Fibroblast of mammary gland (primary cell): ENCODE measurements at places on chromosomes 11 and 22.

DNA sequence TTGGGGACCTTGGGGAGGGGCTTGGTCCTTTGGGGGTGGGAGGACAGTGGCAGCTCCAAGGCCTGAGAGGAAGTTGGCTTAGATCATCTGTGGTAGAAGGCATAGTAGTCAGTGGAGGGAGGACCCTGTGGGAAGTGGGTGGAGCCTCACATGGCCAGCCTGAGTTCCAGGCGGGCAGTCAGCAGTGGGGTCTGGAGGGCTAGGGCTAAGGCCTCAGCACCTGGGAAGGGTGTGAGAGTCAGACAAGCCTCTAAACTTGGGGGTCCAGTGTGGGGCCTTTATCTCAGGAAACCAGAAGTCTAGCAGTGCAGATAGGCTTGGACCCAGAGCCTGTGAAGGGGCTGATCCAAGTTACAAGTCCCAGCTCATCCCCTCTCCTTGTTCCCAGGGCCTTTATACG is 4.0 kb downstream of the NLRX1 start:
- no peak for DNase-seq

- peak; percentile 83 for DNase-seq
These were observed 51.9 kb downstream of the SLC1A2 start for GRCh38 chr11:35367491-35367890.

GRCh38 chr11:877565-877964 is 33.0 kb downstream of the CHID1 start:
- peak; percentile 6 for DNase-seq

GRCh38 chr22:37223965-37224551 is 11.8 kb upstream of the SSTR3 start:
- no peak for DNase-seq

DNA sequence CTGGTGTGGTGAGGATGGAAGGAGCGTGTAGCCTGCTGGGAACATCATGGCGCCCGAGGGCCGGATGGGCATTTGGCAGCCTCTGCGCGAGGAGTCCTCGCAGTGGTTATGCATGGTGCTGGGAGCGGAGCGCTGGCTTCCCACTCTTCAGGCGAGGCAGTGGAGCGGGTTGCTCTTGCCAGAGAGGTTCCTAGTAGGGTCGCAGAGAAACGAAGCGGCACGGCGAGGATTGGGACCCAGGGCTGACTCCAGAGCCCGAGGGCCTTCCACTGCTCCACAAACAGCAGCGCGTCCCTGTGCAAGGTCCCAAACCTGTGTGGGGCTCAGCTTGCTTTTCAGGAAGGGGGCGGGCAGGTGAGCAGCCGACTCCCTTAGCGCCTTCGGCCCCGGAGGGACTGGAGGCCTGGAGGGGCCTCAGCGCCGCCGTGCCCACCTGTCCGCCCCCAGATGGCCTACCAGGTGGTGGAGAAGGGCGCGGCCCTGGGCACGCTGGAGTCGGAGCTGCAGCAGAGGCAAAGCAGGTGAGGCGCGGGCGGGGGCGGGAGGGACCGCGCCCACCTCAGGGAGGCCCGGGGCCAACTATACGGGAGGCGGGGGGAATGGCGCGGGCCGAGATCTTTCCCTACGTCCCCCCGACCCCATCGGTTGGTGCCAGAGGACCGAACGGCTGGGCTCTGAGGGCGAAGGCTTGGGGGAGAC is 7.2 kb downstream of the ATG16L2 start:
- DNase-seq: no peak

GRCh38 chr11:134157451-134157850 is 66.3 kb downstream of the NCAPD3 start:
- no peak for DNase-seq

DNA sequence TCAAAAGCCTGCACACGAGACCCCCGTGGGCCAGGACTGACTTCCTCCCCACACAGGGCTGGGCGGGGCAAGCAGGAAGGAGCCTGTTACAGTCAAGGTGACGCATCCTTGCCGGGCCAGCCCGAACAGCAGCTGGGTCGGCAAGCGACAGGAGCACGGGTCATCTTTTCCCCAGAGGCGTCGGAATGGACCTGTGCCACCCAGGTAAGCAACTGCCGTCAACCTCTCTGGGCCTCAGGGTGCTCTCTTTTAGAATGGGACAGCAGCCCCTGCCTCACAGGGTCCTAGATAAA is at the start of gene CYTH4:
Gene CYTH4 (plus strand): TSS at position 124 of the 293 bp plus-strand sequence. CDS start 62 bp downstream, at position 186.
- DNase-seq: no peak

DNA sequence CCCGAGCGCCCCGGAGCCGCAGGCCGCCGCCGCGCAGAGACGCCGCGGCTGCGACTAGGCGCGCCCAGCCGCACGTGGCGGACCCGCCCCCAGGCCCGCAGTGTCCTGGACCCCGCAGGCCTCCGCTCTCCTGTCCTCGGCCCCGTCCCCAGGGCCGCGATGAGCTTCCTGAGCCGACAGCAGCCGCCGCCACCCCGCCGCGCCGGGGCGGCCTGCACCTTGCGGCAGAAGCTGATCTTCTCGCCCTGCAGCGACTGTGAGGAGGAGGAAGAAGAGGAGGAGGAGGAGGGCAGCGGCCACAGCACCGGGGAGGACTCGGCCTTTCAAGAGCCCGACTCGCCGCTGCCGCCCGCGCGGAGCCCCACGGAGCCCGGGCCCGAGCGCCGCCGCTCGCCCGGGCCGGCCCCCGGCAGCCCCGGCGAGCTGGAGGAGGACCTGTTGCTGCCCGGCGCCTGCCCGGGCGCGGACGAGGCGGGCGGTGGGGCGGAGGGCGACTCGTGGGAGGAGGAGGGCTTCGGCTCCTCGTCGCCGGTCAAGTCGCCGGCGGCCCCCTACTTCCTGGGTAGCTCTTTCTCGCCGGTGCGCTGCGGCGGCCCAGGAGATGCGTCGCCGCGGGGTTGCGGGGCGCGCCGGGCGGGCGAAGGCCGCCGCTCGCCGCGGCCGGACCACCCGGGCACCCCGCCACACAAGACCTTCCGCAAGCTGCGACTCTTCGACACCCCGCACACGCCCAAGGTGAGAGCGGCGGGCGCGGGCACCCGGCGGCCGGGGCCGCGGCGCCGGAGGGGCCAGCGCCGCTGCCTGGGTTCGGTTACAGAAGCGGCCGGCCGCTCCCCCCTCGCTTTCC is 528 bp downstream of the WEE1 start:
- DNase-seq: no peak

GRCh38 chr11:77502346-77502905 is 28.5 kb upstream of the PAK1 start:
- DNase-seq: no peak

GRCh38 chr11:18599739-18600230 is at the start of gene MISFA:
MISFA (plus strand) TSS chr11:18599789; CDS start chr11:18599929, 140 bp downstream.
- DNase-seq: peak; percentile 72

GRCh38 chr11:45843158-45843924 is 3.9 kb upstream of the CRY2 start:
- DNase-seq: peak; percentile 85

DNA sequence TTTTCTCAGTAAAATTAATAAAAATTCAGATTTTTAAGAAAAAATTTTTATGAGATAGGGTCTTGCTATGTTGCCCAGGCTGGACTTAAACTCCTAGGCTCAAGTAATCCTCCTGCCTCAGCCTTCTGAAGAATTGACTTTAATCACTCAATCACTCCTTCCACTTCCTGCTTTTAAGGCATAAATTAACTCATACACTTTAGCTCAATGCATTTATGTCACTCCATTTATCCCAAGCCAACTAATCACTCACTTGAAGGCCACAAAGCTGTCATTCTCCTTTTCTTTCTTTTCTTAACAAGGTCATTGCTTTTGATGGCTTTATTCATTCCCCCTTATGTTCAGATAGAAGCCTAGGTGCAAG is 877 bp downstream of the ALG9 start:
- DNase-seq: no peak

- peak; percentile 98 for DNase-seq
These were observed 3.0 kb downstream of the C11orf68 start for GRCh38 chr11:65915821-65916251.

DNA sequence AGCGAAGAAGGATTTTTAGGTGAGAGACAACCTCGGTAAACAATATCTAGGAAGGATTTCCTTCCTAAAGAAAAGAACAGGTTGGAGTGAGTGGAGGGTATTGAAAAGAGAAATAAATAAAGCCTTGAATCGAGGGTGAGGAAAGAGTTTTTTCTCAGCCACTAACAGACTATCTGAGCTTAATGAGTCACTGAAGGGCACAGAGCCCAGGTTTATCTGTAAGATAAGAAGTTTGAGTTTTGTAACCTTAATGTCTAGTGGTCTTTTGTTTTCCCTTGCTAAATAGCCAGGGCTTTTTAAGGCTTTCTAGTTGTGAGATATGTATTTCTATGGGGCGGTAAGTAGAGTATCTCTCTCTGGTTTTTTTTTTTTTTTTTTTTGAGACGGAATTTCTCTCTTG is 394.5 kb upstream of the KIRREL3 start:
- no peak for DNase-seq

GRCh38 chr11:72129381-72129780 is 6.1 kb upstream of the FOLR3 start:
- DNase-seq: no peak

- no peak for DNase-seq
These were observed 72.2 kb upstream of the WNT11 start for GRCh38 chr11:76278526-76278925.

DNA sequence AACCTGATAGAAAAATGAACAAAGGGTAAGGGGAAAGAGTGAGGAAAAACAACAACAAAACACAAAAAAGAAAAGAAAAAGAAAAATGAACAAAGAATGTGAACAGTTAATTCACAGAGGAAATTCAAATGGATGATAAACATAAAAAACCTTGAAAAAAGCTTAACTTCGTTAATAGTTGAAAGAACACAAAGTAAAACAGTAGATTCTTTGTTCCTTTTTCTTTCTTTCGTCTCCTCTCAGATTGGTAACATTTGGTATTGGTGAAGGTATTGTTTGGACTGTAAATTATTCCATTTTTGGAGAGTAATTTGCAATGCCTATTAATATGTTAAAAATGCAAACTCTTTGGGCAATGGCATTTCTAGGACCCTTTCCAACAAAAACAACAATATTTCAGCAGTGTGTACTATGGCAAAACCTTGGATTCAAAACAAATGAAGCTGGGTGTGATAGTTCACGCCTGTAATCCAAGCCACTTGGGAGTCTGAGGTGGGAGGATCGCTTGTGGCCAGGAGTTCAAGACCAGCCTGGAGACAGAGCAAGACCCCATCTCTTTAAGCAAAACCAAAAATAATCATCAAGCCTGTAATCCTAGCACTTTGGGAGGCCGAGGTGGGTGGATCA is 3.3 kb upstream of the BACE1 start:
- peak; percentile 30 for DNase-seq

DNA sequence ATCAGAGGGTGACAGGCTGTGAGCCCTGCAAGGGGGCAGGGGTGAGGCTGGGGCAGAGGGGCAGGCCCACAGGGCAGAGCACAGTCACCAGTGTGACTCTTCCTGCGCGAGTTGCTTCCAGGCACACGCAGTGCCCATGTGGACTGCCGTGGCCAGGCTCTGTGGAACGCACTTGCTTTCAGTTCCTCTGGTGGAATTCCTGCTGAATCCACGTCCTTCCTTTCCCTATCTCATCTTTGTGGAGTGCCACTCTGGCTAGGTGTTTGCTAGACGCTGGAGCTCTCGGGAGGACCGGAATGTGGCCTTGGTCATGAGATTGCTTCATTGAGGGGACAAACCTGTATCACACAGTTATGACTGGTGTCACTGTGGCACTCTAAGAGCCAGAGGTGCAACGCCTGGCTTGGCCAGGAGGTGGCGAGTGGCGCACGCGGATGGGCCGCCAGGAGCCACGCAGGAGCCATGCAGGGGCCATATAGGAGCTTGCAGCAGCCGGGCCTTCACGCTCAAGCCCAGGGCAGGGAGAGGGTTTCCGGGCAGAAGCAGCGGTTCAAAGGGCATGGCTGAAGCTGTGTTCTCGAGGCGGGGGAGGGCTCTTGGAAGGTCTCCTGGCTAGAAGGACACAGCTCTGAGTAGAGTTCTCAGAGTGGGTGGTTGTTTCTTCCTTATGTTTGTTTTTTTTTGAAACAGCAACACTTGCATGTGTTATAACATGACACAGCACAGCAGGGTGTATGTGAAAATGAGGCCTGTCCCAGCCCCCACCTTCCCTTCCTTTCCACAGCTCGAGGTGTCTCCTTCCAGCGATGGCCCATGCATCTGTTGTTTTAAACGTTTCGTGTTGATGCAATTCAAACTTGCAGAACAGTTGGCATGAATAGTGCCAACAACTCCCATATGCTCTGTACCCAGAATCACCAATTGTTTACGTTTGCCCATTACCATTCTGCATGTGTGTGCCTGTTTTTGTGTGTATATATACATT is 36.2 kb downstream of the TBC1D22A start:
- peak; percentile 62 for DNase-seq

- DNase-seq: no peak
These were observed 81.2 kb downstream of the PACS1 start for GRCh38 chr11:66151273-66151672.

DNA sequence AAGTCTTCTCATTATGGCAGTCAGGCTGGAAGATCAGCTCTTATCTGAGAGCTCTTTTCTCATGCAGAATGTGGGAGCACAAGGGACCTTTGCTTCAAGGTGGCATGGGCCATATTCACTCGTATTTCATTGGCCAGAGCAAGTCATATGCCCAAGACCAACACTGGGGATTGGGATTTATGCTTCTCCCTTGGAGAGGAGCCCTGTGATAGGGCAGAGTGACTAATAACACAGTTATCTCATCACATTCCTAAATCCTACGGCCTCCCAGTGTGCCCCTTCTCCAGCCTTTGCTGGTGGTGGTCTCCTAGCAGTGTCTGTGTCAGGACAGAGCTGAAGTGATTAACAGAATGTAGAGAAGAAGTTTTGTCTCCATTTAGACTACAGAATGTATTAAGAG is 48.6 kb downstream of the SYT9 start:
- no peak for DNase-seq

GRCh38 chr11:77206264-77207018 is 78.4 kb downstream of the MYO7A start:
- no peak for DNase-seq

DNA sequence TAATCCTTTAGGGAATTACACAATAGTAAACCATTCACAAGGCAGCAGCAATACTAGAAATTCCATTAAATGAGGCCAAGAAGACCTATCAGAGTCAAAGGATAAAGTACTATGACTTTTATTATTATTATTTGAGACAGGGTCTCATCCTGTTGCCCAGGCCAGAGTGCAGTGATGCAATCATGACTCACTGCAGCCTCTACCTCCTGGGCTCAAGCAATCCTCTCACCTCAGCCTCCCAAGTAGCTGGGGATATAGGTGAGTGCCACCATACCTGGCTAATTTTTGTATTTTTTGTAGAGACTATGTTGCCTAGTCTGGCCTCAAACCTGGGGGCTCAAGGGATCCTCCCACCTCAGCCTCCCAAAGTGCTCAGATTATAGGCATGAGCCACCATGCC is 51.8 kb downstream of the TTC28 start:
- no peak for DNase-seq

GRCh38 chr11:126279191-126279590 is 3.7 kb upstream of the TIRAP start:
- DNase-seq: no peak

DNA sequence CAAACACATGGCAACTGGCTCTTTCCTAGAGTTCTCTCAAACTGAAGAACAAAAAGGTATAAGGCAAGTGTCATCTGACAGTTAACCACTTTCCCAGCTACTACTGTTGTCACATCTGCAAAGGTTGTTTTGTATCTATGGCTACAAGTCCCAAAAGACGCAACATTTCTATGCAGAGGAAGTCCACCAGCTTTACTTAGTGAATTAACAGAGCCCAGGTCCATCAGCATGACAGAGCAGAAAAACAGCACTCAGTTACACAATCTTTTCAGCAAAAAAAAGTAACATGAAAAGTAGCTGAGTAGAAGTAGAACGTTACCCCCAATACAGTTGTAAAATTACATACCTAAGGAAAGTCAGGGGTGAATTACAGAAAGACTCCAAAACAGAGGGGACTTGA is 12.1 kb downstream of the CPSF7 start:
- peak; percentile 28 for DNase-seq

GRCh38 chr11:70942593-70942992 is 309.8 kb downstream of the SHANK2 start:
- peak; percentile 12 for DNase-seq

GRCh38 chr22:43188829-43189545 is 2.1 kb upstream of the TTLL12 start:
- no peak for DNase-seq
